ENCODE measurements at places on chromosomes 5 and 9. TPM values are rescaled to one million over a fixed set of nuclear protein-coding genes. Genes with fewer than 3 reads are reported as not detected.

The PCDHB3 gene
- 0.21 TPM for total RNA-seq

The RABEPK gene
- total RNA-seq, result 37.4 TPM

The RXRA gene
- total RNA-seq, result 12.8 TPM

The SLC1A1 gene
- total RNA-seq, result 2.5 TPM

The SHISAL2B gene
- not detected for total RNA-seq

The ARAP3 gene
- 4.4 TPM for total RNA-seq

The TMEM215 gene
- total RNA-seq, result not detected

- DNase-seq, result peak; percentile 51
Observed at GRCh38 chr9:121700165-121700831, 48.9 kb downstream of the DAB2IP start.

GRCh38 chr5:32712481-32713360 is 1.6 kb downstream of the NPR3 start:
- no peak for DNase-seq

DNA sequence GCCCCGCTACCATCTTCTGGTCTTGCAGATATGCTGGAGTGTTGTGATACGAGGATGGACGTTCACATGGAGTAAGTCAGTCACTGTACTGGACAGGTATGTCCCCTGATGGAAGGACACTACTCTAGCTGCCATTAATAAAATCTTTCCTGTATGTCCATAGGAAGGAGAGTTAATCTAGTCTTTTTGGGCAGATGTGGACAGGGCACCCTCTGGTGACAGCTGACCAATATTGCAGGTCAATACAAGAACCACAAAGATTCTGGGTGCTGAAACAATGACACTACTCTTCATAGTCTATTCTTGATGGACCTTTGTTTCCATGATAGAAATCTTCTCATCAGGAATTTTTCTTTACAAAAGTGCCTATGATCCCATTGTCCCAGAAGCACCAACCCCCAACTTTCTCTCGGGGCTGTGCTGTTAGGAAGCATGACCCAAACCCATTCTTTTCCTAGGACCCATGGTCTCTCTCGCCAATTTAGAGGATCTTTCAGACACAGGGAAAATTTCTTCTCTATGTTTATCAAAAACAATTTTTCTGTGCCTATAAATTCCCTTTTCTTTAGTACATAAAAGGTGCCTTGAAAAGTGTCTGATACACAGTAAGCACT is 376.9 kb downstream of the DTWD2 start:
- DNase-seq, result peak; percentile 53

GRCh38 chr5:126364206-126364902 is 58.9 kb upstream of the GRAMD2B start:
- no peak for DNase-seq

DNA sequence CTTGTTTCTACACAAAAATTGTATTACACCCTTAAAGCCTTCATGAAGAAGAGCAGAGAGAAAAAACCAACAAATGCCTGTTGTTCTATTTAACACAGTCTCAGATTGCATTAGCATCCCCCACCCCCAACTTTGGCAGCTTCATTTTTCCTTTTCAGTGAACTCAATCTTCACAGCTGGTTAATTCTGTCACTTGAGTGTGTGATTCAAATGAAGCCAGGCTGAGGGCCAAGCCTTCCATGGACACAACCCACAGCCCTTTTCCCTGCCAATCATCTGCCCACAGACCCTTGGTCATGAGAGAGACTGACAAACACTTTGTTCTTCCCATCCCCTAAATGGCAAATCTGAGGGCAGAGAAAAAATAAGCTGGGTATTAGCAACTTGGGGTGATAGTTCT is 217.5 kb upstream of the NMUR2 start:
- no peak for DNase-seq

- DNase-seq, result peak; percentile 41
Observed at GRCh38 chr9:111952559-111952958, 55.9 kb downstream of the UGCG start.

GRCh38 chr9:118891213-118891612 is 478.0 kb downstream of the BRINP1 start:
- no peak for DNase-seq

DNA sequence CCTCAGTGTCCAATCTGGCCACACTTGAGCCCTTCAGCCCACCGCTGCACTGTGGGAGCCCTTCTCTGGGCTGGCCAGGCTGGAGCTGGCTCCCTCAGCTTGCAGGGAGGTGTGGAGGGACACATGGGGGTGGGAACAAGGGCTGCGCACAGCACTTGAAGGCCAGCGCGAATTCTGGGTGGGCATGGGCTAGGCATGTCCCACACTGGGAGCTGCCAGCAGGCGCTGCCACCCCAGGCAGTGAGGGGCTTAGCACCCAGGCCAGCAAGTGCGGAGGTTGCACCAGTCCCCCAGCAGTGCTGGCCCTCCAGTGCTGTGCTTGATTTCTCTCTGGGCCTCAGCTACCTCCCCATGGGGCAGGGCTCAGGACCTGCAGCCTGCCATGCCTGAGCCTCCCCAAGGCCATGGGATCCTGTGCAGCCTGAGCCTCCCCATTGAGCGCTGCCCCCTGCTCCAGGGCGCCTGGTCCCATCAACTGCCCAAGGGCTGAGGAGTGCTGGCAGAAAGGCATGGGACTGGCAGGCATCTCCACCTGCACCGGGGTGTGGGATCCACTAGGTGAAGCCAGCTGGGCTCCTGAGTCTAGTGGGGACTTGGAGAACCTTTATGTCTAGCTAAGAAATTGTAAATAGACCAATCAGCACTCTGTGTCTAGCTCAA is 148.2 kb downstream of the EMB start:
- no peak for DNase-seq

- no peak for DNase-seq
Observed at GRCh38 chr5:152270096-152270495, 135.0 kb downstream of the NMUR2 start.

DNA sequence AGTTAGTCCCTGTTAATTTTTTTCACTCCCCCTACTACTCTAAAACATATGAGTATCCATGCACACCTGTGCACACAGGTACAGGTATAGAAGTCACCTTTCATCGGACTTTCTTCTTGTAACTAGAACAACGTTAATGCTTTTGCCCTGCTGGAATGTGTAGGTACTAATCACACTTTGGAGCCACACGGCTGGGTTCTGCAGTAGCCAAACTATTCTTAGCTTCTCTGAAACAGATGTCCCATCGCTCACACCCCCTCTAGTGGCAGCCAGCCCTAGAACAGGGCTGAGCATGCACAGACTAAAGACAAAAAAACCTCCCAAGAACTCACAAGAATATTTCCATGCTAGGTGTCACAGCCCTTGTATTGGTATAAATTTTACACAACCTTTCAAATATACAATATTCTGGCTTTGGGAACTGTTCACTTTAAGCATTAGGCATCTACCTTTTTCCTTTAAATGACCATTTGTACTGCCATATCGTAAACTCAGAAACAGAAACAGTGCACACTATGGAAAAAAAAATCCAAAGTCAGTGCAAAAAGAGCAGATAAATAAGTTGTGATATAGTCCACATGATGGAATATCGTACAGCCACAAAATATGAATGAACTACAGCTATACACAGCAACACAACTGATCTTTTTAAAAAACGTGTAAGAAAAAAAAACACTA is 64.0 kb downstream of the RETREG1 start:
- peak; percentile 72 for DNase-seq

DNA sequence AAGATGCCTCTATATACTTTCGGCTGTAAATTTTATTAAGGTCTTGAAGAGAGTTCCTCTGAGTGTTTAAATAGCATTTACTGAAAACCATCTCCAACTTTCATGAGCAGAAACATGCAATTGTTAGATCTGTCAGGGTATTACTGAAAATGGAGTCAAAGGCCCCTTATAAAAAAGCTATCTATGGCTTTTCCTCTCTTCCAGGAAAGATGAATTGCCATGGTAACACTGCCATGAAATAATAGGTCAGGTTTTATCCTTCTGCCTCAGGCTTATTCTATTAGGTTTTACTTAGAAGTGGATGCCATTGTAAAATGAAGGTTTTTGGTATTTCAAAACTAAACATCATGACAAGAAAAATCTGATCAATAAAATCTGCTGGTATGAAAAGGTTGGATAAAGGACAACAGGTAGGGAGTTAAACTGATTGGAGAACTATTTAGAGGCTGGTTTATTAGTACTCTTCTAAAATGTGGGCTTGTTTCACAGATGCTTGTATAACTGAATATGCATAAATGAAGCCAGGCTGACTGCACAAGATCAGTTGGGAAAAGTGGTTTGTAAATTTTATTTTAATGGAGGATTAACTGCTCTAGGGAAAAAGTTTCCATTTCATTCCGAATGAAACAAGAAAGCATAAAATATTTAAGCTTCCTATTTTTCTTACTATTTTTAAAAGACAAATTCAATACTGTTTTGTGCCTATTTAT is 135.5 kb downstream of the RAB3C start:
- DNase-seq, result no peak

DNA sequence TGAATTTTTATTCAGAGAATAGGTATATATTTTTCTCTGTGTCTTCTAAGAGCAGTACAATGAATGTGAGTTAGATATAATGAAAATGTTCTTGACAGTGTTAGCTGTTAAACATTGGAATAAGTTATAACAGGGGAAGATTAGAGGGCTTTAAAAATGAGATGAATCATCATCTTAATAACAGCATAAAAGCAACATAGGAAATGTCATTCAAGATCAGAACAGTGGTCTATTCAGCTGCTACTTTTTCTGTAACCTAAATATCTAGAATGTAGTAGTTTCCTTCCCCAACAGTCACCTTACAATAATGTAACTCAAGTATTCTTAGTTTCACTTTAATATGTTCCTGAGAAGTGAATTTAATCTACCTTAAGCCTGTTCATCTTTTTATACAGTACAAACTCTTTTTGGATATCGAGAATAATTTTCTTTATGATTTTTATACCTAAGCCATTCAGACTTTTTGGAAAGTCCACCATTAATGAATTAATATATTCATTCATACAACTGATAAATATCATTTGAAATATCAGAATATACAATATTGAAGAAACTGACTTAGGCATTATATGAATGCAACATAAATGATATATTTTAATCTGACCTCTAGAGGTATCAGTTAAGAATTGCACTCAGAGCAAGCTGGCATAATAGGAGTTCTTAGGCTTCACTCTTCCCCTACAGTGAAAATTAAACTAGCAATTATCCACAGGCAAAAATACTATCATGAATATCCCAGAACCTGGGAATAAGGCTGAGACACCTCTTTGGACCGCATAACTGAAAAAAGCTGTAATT is 66.1 kb upstream of the EDIL3 start:
- no peak for DNase-seq

GRCh38 chr5:141709699-141710267 is 27.8 kb upstream of the ARAP3 start:
- DNase-seq, result no peak

GRCh38 chr5:132506094-132506692 is 15.6 kb upstream of the IRF1 start:
- DNase-seq, result peak; percentile 97

DNA sequence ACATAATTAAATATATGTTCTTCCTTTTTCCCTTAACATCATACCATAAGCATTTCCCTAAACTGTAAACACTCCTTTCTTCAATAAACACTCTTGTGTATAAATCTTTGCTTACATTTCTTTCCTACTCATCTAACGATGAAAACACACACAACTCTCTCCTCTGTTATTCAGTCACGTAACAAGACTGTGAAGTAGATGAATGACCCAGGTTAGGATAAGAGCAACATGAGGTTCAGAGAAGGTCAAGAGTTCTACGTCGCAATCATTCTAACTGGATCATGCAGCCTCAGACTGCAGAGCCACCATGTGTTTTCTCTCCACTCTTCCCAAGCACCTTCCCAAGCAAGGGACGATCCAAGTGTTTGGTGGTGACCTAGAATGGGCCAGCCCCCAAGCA is 70.5 kb upstream of the SPTLC1 start:
- no peak for DNase-seq

DNA sequence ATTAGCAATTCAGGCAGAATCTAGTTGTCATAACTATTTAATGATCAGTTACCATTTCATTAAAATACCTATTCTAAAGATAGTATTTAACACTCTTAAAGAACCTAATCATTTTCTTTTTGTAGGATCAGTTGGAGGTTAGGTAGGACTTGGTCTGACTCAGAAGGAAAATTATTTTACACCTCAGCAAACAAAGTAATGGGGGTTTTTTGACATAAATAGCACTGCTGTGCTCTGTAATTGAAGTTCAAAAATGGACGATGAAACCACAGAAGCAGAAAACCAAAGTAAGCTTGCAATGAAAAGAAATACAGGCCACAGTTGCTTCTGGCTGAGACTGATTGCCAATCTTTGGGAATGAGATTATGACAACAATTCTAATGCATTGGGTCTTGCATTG is 187.0 kb upstream of the TRPM3 start:
- DNase-seq, result no peak

- no peak for DNase-seq
Observed at GRCh38 chr5:6540111-6540827, 91.6 kb downstream of the UBE2QL1 start.
